ENCODE measurements at places on chromosomes 12 and 14. TPM values are rescaled to one million over a fixed set of nuclear protein-coding genes. Genes with fewer than 3 reads are reported as not detected.

Gene CCDC63
- not detected for total RNA-seq

Gene PGF
- total RNA-seq: 10.3 TPM

Gene SRGAP1
- total RNA-seq: 9.6 TPM

Gene TAS2R7
- 0.23 TPM for total RNA-seq
